ENCODE measurements at places on chromosomes 6 and 20. TPM values are rescaled to one million over a fixed set of nuclear protein-coding genes. Genes with fewer than 3 reads are reported as not detected.

Gene C6orf58
- total RNA-seq: not detected

Gene COL11A2
- 2.4 TPM for total RNA-seq

Gene PRND
- not detected for total RNA-seq

DNA sequence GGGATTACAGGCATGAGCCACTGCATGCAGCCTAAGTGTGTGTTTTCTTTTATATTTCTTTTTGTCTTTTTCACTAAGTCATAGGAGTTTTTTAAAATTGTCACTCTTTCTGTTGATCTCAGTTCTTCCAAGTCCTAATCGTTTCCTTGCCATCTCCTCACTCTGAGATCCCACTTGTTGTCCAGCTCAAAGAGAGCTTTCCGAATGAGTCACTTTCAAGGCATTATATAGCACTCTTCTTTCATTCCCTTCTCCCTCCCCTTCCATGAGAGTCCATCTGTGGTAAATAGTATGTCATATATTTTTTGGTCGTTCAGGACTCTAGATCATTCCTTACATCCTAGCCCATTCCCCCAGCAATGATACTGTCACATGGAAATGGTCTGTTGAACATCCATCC is 4.3 kb downstream of the VAPB start:
- H3K27ac ChIP-seq: no peak overlapping the region
- no peaks in the 10 kb centered on the region for H3K27me3 ChIP-seq
- H3K4me1 ChIP-seq: peaks cover 13% of the 10 kb centered on the region
- no peak for DNase-seq

- no peak overlapping the region for H3K27ac ChIP-seq
- no peak overlapping the region for H3K4me3 ChIP-seq
- no peaks in the 10 kb centered on the region for H3K27me3 ChIP-seq
- H3K36me3 ChIP-seq: peaks cover 6% of the 10 kb centered on the region
- peaks cover 17% of the 10 kb centered on the region for H3K4me1 ChIP-seq
- DNase-seq: no peak
Observed at GRCh38 chr6:15500901-15501825, 161.7 kb downstream of the DTNBP1 start.

DNA sequence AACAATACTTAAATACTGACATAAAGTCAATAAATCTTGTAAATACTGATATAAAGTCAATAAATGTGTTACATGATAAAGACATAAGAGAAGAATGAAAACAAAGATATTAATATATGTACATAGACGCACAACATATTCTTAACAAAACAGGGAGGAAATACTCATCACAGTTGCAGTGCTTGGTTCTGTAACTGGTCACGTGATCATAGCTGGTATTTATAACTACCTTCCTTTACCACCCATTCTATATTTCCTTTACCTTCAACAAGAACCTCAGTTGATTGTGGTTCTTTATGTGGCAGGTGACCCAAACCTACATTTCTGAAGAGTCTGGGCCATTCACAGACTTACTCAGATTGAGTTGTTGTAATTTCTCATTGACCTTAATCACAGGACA is 131.6 kb downstream of the SGK1 start:
- no peaks in the 10 kb centered on the region for H3K36me3 ChIP-seq
- no peak overlapping the region for H3K27ac ChIP-seq
- H3K4me3 ChIP-seq: no peak overlapping the region
- H3K27me3 ChIP-seq: no peaks in the 10 kb centered on the region

DNA sequence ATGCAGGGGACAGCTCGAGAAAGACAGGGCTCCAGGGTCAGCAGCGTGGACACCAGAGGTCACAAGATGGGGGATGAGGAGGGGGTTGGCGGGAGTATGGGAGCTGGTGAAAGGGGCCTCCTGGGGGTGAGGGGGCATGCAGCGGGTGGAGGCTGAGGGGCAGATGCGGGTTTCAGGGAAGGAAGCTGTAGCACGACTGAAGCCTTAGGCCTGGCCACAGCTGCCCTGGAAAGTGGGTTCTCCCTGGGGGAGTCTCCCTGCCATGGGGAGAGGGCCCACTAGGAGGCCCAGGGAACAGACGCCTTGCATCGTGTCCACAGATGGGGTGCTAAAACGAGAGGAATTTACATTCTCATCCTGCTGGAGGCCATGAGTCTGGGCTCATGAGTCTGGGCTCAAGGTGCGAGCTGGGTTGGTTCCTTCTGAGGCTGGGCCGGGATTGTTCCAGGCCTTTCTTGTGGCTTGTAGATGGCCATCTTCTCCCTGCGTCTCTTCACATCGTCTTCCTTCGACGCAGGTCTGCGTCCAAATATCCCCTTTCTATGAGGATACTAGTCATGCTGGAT is 18.0 kb downstream of the APCDD1L start:
- no peak overlapping the region for H3K4me3 ChIP-seq
- H3K27ac ChIP-seq: no peak overlapping the region
- DNase-seq: no peak
- no peaks in the 10 kb centered on the region for H3K27me3 ChIP-seq
- H3K36me3 ChIP-seq: no peaks in the 10 kb centered on the region

GRCh38 chr6:25088513-25088912 is 152.8 kb upstream of the RIPOR2 start:
- DNase-seq: no peak

Data from lung (tissue), 17 donors.